ENCODE measurements at places on chromosomes 11 and 22.

DNA sequence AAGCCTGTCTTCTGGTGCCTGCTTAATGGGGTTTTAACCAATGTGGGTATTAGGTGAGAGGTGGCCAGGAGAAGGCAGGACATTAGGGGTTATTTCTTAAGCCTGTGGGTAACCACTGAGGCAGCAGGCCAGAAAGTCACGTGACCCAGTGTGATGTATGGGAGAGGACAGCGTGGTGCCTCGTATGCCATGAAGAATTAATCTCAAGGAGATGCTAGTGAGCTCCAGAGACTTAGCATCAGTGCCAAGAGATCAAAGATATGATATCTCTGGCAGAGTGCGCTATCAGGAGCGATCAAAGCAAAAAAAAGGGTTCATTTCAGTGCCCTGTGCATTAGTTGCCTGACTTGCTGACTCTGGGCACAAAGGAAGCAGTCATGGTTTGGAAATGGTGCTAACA is 275.5 kb downstream of the KIRREL3 start:
- no peak for DNase-seq

- DNase-seq: no peak
Observed at GRCh38 chr11:2393111-2393868, 7.3 kb upstream of the TSSC4 start.

- DNase-seq: no peak
Observed at GRCh38 chr22:43447380-43447779, 35.6 kb downstream of the MPPED1 start.

DNA sequence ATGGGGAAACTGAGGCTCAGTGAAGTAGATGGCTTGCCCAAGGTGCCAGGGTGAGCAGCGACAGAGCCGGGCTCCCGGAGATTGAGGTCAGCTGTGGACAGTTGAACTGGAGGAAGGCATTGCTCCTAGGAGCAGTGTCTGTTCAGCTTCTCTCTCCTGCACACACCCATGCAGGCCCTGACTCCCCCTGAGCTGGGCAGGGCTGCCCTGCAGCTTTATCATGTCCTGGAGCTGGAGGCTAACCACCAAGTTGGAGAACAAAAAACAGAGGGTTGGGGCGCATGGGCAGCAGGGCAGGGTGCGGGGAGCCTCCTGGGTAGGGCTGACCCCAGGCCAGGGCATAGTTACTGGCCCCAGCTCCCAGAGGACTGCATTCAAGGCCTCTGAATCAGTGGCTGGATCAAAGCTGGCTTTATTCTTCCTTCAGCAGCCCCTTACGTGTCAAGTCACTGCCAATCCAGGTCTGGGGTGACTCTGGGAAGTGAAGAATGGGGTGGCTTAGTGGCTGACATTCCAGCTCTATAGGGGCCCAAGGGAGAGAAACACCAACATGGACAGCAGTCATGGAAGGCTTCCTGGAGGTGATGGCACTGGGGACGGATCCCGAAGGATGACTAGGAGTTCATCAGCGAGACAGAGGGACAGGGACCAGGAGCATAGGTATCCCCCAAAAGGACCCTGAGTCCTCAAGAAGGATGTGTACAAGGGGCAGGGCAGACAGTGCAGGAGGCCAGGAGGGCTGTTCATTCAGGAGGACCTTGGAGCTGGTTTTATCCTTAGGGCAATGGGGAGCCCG is 83.8 kb downstream of the CACNA1I start:
- DNase-seq: no peak

DNA sequence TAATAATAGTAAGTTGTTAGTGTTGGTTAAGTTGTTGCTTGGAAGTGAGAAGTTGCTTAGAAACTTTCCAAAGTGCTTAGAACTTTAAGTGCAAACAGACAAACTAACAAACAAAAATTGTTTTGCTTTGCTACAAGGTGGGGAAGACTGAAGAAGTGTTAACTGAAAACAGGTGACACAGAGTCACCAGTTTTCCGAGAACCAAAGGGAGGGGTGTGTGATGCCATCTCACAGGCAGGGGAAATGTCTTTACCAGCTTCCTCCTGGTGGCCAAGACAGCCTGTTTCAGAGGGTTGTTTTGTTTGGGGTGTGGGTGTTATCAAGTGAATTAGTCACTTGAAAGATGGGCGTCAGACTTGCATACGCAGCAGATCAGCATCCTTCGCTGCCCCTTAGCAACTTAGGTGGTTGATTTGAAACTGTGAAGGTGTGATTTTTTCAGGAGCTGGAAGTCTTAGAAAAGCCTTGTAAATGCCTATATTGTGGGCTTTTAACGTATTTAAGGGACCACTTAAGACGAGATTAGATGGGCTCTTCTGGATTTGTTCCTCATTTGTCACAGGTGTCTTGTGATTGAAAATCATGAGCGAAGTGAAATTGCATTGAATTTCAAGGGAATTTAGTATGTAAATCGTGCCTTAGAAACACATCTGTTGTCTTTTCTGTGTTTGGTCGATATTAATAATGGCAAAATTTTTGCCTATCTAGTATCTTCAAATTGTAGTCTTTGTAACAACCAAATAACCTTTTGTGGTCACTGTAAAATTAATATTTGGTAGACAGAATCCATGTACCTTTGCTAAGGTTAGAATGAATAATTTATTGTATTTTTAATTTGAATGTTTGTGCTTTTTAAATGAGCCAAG is 2.7 kb downstream of the NEAT1 start:
- peak; percentile 81 for DNase-seq

Data from activated naive CD4-positive, alpha-beta T cell treated with anti-CD3 and anti-CD28 coated beads, Interleukin-2, amount 50 U/mL, for 16 hours (primary cell).